ENCODE measurements at places on chromosomes 6 and 20.
A peak's percentile ranks its signal among the peaks of the same experiment; 100 is the strongest.

DNA sequence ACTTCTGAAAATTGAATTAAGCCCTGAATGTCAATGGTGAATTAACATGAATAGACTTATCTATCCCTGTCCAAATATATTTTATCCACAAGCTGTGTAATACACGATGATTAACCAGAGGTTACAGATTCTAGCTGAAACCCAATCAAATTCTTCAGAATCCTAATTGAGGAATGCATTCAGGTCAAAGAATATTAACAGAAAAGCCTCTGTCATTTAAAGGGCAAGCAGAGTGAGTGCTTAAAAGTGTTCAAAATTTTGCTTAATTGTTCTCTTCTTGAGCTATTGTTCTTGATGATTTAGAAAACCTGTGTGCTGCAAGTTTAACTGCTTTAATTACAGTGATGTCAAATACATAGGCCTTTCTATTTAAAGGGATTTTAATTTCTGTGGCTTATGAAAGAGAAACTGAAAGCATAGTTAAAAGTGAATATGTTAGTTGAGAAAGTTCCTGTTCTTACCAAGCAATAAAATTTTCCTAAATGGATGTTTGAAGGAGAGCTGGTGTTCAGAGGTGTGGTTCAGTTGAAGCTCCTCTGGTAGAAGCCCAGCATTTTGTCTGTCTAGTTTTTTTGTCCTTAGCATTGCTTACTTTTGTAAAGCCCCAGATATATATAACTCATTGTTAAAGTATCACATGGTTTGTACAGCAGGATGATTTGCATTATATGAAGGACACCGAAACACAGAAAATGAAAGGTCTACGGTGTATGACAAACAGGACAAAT, 466.3 kb upstream of the PLCB4 start:
- DNase-seq, result no peak

- DNase-seq, result no peak
Observed at GRCh38 chr6:150063640-150064039, 5.3 kb downstream of the ULBP3 start.

DNA sequence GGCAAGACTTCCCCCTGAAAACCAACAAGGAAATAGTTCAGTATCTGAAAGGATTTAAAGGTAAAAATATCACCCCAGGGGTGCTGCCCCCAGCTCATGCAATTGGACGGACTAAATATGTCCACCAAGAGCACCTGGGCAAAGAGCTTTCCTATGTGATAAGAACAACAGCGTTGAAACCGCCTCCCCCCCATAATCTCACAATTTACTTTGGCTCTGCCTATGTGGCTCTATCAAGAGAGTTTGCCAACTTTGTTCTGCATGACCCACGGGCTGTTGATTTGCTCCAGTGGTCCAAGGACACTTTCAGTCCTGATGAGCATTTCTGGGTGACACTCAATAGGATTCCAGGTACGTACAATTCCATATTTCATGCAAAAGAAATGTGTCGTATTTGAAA, 35.8 kb downstream of the GCNT2 start:
- no peak for DNase-seq

GRCh38 chr20:2691127-2691526, 1.5 kb upstream of the EBF4 start:
- DNase-seq, result no peak

DNA sequence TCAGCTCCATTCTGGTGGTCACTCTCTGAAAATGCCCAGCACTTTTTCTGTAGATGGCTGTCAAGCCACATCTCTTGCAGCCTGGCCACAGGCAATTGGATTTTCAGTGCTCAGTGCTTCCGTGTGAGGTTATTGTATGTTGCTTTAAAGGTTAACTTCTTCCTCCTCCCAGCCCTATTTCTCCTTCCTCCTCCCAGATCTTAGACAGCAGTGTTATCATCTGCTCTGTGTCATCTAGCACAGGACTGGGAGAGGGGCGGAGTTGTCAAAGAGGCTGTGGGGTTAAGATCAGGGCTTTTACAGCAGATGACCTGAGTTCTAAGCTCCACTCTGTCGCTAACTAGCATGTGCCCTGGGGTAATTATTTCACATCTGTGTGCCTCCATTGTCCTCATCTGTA, 129.0 kb downstream of the PHACTR3 start:
- DNase-seq, result no peak

DNA sequence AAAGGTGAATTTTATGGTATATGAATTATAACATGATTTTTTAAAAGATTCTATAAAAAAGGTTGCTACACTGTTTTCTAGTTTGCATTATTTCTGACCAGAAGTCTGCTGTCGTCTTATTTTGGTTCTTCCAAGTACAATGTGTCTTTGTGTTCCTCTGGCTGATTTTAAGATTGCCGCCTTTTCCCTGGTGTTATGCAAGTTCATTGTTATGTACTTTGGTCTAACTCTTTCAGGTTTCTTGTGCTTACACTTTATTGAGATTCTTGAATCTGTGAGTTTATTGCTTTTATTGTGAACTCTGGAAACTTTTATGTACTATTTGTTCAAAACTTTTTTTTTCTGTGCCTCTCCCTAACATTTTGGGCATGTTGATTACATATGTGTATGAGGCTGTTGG, 109.8 kb downstream of the RFX6 start:
- no peak for DNase-seq

DNA sequence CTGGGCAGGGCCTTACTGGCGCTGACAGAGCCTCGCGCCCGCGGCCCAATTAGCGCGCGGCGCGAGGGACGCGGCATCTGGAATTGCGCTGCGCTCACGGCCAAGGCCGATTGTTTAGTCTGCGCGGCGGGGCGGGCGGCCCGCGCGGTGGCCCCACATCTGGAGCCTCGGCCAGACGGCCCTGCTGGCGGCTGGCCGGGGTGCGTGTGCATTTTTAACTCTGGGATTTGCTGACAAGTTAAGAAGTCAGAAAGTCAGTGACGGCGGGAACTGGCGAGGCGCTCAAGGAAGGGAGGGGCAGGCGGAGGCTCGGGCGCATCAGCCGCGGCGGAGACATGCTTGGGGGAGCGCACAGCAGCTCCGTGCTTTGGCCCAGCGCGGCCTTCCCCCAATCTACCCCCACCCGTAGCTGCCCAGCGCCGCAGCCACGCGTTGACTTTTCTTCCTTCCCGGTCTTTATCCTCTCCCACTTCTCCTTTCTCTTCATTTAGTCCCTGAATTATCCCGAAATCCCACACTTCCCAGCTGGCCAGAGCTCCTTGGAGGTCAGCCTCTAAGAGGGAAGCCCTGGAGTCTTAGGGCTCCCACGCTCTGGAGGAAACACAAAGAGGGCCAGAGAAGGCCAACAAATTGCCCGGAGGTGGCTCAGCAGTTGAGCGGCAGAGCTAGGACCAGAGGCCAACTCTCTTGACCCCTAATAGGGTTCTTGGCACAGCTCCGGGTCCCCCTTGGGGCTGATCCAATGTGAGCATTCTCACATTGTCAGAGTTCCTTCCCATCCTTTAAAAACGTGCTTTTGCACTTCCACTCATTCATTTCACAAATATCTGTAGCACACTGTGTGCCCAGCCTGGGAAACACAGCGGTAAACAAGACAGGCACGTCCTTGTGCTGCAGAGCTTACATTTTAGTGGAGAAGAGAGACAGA, 40.8 kb upstream of the FOXP4 start:
- DNase-seq, result peak; percentile 41

DNA sequence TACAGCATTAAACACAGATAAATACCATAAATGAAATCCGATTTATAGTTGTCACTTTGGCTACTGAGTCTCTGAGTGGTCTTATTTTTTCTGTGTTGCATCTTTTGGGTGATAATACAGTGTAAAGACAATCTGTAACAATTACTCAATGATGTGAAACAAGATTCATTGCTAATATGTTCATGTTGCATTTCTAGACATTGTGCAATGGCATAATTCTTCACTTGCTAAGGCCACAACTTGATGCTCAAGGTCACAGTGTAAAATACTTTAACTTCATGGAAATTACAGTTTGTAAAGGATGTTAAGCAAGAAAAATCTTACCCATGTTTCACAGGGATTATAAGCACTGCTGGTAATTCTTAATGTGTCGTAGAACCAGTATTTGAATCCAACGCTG, 74.9 kb upstream of the SMLR1 start:
- DNase-seq, result no peak

- DNase-seq, result no peak
Observed at GRCh38 chr20:52817981-52818380, 154.2 kb upstream of the TSHZ2 start.

DNA sequence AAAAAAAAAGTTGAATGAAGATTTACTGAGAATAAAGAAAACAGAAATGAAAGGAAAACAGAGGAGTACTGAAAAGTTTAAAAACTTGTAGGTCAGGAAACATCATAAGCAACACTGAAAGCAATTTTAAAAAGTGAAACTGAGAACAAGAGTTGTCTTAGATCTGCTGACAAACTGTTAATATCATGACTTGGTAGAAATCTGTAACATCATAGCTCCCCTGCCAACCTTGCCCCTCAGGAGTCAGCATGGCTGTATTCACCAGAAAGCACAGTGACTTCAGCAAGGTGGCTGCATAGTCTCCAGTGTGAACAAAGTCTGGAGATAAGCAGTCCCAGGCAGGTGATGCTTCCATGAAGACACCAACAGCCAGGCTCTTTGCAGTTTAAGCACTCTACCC, 5.3 kb downstream of the NAA20 start:
- DNase-seq, result peak; percentile 17

DNA sequence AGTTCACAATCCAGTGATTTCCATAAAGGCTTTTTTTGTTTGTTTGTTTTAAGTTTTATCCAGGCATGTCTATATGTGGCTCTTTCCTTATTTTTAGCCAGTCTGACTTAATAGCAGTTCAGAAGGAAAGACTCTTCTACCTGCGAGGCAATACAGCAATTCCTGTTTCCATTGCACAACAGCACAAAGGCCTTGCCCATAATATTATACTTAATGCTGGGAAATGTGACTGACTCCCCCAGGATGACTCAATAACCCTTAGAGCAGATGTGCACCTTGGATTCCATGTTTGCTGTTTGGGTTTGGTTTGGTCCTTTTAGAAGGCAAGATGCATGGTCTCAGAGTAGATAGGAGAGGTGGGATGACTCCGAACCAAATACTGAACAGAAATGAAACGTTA, 184.1 kb downstream of the MTFR2 start:
- no peak for DNase-seq
